H1 (cell line): ENCODE measurements at places on chromosomes 4 and X. TPM values are rescaled to one million over a fixed set of nuclear protein-coding genes. Genes with fewer than 3 reads are reported as not detected.

Gene TMSB15C
- total RNA-seq, result 2.6 and 2.9 TPM in 2 replicates

Gene ENPP6
- total RNA-seq, result 0.20 and 0.23 TPM in 2 replicates

Gene ARR3
- not detected in 2 replicates for total RNA-seq

Gene GLOD5
- not detected in 2 replicates for total RNA-seq

Gene NSG1
- total RNA-seq, result 56.6 and 61.4 TPM in 2 replicates

Gene FAM149A
- total RNA-seq, result 7.5 and 8.5 TPM in 2 replicates

Gene NHSL2
- total RNA-seq, result 6.8 and 7.2 TPM in 2 replicates

Gene MAGT1
- total RNA-seq, result 44.5 and 47.6 TPM in 2 replicates

GRCh38 chr4:22672944-22673343 lies 19.8 kb upstream of the GBA3 start:
- no peaks in the 10 kb centered on the region for H3K4me1 ChIP-seq
- no peaks in the 10 kb centered on the region for H3K27me3 ChIP-seq
- no peaks in the 10 kb centered on the region for H3K36me3 ChIP-seq

GRCh38 chr4:70885174-70885573 lies 17.0 kb upstream of the MOB1B start:
- no peak overlapping the region for H3K4me3 ChIP-seq
- DNase-seq, result no peak
- H3K36me3 ChIP-seq, result no peaks in the 10 kb centered on the region

- no peak overlapping the region for H3K27ac ChIP-seq
- DNase-seq, result no peak
- no peaks in the 10 kb centered on the region for H3K4me1 ChIP-seq
- no peak overlapping the region for H3K4me3 ChIP-seq
- H3K36me3 ChIP-seq, result no peaks in the 10 kb centered on the region
Observed at GRCh38 chr4:116122124-116122523, 963.3 kb downstream of the TRAM1L1 start.

DNA sequence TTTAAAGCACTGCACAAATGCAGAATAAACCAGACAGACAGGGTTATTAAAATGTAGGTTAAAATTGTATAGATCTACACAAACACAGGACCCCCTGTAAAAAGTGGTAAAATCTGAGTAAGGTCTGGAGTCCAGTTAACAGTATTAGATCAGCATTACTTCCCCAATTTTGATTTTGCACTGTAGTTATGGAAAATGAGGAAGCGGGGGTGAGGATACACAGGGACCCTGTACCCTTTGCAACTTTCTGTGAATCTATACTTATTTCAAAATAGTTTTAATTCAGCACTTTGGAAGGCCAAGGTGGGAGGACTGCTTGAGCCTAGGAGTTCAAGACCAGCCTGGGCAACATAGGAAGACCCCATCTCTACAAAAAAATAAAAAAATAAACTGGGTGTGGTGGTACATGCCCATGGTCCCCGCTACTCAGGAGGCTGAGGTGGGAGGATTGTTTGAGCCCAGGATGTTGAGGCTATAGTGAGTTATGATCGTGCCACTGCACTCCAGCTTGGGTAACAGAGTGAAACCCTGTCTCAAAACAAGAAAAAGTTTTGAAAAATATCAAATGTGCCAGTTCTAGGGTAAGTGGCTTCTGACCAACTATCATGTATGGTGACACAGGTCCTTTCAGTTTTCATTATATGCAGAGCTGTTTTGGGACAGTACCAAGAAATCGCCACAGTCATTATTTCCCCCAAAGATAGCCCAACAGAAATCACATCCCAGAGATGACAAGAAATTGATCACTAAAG lies 17.7 kb downstream of the SEL1L3 start:
- peaks cover 20% of the 10 kb centered on the region for H3K4me1 ChIP-seq
- H3K27me3 ChIP-seq, result no peaks in the 10 kb centered on the region
- H3K4me3 ChIP-seq, result no peak overlapping the region
- no peaks in the 10 kb centered on the region for H3K36me3 ChIP-seq

DNA sequence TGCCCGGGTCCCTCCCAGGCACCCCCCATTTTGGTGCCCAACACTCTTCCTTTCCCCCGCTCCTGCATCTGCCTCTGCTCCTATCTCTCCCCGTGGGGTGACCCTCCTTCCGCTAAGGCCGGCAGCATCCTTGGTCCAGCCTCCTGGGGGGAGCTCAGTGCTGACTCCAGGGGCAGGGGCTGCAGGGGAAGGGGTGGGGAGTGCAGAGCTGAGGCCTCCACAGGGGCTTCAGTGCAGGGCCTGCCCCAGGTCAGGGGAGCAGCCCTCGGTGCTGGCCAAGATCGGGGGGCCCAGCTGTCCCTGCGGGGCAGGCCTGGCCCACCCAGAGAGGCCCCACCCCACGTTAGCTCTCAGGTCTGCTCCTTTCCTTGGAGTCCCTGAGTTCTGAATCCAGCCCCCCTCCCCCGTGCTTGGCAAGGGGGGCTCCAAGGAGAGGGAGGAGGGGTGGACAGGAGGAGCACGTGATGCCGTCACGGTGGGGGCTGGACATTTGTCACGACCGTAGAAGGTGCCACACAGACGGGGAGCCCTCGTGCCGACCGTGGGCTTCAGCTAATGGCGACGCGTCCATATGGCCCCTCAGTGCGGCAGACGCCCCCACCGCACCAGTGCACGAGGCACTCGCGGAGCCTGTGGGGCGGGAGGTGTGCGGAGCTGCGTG lies 63.5 kb upstream of the ADRA2C start:
- H3K4me1 ChIP-seq, result peaks cover 18% of the 10 kb centered on the region
- H3K27me3 ChIP-seq, result no peaks in the 10 kb centered on the region
- DNase-seq, result no peak
- H3K36me3 ChIP-seq, result no peaks in the 10 kb centered on the region

GRCh38 chr4:15725608-15726007 lies 22.7 kb downstream of the BST1 start:
- DNase-seq, result no peak
- no peaks in the 10 kb centered on the region for H3K4me1 ChIP-seq
- no peak overlapping the region for H3K4me3 ChIP-seq
- no peaks in the 10 kb centered on the region for H3K36me3 ChIP-seq
- H3K27ac ChIP-seq, result no peak overlapping the region

DNA sequence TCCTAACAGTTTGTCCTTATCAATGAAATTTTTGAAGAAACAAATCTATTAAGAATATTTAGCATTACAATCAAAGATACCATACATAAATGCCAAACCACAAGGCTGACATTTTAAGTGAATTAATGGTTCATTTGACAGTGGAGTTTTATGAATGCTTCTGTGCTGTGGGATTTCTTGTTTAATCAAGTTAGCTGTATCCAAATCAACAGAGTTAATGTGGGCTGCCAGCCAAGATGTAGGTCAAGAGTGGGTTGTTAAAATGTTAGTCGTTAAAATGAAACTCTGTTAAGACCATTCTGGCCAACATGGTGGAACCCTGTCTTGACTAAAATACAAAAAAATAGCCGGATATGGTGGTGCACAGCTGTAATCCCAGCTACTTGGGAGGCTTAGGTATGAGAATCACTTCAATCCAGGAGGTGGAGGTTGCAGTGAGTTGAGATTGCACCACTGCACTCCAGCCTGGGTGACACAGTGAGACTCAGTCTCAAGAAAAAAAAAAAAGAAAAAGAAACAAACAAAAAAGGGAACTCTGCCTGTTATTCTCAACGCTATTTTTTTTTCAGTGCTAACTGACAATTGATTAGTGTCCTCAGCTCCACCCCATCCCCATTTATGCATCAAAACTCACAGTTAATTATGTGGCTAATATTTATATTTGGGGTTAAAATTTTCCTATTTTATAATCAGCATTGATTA lies 20.2 kb downstream of the GPAT3 start:
- no peaks in the 10 kb centered on the region for H3K27me3 ChIP-seq
- DNase-seq, result no peak
- H3K27ac ChIP-seq, result no peak overlapping the region
- H3K36me3 ChIP-seq, result no peaks in the 10 kb centered on the region
- H3K4me3 ChIP-seq, result no peak overlapping the region

DNA sequence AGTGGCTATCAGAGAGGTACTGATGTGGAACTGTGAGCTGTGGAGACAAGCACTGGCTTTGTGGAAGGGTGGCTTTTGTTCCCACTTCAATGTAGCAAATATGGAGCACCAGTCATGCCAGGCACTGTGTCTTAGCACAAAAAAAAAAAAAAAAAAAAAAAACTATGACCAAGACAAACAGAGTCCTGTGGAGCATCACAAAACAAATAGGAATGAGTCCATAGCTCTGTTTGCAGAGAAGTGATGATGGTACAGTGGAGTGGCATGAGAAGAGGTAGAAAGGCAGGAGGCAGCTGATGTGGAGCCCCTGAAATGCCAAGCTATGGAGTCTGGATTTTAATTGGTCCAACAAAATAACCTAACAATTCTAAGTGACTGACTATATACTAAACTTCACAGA lies 116.9 kb downstream of the RAB28 start:
- H3K4me3 ChIP-seq, result no peak overlapping the region
- no peak overlapping the region for H3K27ac ChIP-seq
- H3K4me1 ChIP-seq, result no peaks in the 10 kb centered on the region
- H3K36me3 ChIP-seq, result no peaks in the 10 kb centered on the region

- DNase-seq, result no peak
- H3K27me3 ChIP-seq, result no peaks in the 10 kb centered on the region
- H3K27ac ChIP-seq, result no peak overlapping the region
- H3K4me1 ChIP-seq, result no peaks in the 10 kb centered on the region
- H3K36me3 ChIP-seq, result no peaks in the 10 kb centered on the region
- no peak overlapping the region for H3K4me3 ChIP-seq
Observed at GRCh38 chr4:94944726-94945125, 187.0 kb downstream of the BMPR1B start.

DNA sequence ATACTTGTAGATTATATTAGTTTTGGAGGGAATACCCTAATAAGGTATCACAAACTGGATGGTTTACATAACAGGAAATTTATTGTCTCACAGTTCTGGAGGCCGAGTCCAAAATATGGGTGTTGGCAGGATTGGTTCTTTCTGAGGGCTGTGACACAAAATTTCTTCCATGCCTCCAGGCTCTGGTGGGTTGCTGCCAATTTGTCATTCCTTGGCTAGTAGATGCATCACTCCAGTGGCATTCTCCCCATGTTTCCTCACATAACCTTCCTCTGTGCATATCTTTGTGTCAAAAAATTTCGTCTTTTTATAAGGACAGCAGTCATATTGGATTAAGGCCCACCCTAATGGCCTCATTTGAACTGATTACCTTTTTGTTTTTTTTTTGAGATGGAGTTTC lies 49.3 kb downstream of the APELA start:
- no peak overlapping the region for H3K27ac ChIP-seq
- no peaks in the 10 kb centered on the region for H3K27me3 ChIP-seq
- H3K4me1 ChIP-seq, result no peaks in the 10 kb centered on the region
- no peaks in the 10 kb centered on the region for H3K36me3 ChIP-seq
- H3K4me3 ChIP-seq, result no peak overlapping the region
- no peak for DNase-seq

DNA sequence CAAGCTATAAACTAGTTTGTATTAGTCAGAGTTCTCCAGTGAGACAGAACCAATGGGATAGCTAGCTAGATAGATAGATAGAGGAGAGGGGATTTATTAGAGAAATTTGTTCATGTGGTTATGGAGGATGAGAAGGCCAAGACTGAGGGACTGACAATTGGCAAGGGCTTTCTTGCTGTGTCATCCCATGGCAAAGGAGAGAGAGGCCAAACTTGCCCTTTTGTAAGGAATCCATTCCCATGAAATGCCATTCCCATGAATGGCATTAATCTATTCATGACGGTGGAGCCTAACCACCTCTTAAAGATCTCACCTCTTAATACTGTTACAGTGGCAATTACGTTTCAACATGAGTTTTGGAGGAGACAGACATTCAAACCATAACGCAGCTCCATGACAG lies 58.1 kb downstream of the LINC00632 start:
- H3K27ac ChIP-seq, result no peak overlapping the region
- no peaks in the 10 kb centered on the region for H3K27me3 ChIP-seq
- DNase-seq, result no peak
- H3K4me1 ChIP-seq, result no peaks in the 10 kb centered on the region

- H3K4me1 ChIP-seq, result no peaks in the 10 kb centered on the region
- no peak overlapping the region for H3K27ac ChIP-seq
- 0 out of 2 replicates have a peak, but pooled peaks cover 4% of the 10 kb centered on the region for H3K36me3 ChIP-seq
- H3K27me3 ChIP-seq, result no peaks in the 10 kb centered on the region
Observed at GRCh38 chr4:76199664-76200211, 13.9 kb downstream of the SCARB2 start.

GRCh38 chr4:155624478-155624877 lies 42.2 kb upstream of the GUCY1A1 start:
- no peaks in the 10 kb centered on the region for H3K27me3 ChIP-seq
- no peaks in the 10 kb centered on the region for H3K36me3 ChIP-seq
- no peaks in the 10 kb centered on the region for H3K4me1 ChIP-seq
- DNase-seq, result no peak
- H3K27ac ChIP-seq, result no peak overlapping the region

DNA sequence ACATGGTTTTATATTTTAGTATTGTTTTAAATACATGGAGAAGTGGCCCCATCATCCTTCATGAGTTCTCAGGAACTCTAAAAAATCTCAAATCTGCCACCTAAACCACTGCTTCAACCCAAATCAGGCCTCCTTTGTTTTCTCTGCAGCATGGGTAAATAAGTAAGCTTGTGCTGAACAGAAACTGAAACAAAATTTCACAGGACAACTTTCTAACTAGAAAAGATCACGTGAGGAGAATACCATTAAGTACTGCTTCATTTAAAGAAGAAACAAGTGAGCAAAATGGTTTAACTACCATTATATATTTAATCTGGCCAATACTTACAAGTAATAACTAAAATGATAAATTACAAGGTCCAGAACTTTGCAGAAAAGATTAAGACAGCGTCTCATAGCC lies 2.5 kb downstream of the ARAP2 start:
- no peak overlapping the region for H3K4me3 ChIP-seq
- H3K27ac ChIP-seq, result no peak overlapping the region
- no peaks in the 10 kb centered on the region for H3K4me1 ChIP-seq
- no peaks in the 10 kb centered on the region for H3K27me3 ChIP-seq
- no peak for DNase-seq

DNA sequence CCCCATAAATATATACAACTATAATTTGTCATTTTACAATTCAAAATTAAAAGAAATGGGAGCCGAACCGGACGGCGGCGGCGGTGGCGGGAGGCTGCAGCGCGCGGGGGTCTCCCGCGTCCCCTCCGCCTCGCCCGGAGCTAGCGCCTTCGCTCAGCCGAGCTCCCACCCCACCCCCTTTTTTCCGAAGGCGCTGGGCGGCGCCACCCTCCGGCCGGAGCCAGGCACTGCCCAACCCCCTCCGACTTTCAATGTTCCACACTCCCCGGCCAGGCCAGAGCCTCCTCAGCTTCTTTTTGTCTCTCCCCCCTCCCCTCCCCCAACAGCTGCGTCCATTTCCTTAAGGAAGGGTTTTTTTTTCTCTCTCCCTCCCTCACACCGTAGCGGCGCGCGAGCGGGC lies 214.1 kb upstream of the GEMIN8 start:
- peak; percentile 13 for DNase-seq
- no peak overlapping the region for H3K27ac ChIP-seq
- no peaks in the 10 kb centered on the region for H3K27me3 ChIP-seq
- H3K4me1 ChIP-seq, result no peaks in the 10 kb centered on the region

DNA sequence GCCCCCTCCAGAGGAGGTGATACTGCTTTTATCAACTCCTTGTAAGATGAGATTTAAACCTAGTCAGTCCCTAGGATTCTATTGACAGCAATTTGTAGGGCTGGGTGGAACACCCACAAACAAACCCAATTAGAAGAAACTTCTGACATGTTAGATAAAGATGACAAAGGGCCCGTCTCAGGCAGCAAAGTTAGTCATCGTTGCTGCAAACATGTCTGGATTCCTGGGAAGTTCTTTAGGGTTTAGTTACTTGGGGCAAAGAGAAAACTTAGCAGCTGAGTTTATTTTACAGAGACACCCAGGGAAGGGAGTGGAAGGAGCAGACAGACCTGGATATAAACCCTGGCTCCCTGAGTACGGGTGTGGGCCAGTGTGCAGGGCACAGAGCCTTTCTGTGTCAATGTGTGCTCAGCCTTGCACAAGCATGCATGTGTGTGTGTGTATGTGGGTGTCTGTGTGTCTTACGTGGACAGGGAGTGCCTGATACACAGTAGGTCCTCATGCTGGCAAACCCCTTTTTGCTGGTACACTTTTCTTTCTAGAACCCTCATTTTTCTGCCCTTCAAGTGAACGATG lies 130.0 kb upstream of the STX18 start:
- no peak overlapping the region for H3K4me3 ChIP-seq
- no peak for DNase-seq
- no peaks in the 10 kb centered on the region for H3K36me3 ChIP-seq
- H3K4me1 ChIP-seq, result peaks cover 3% of the 10 kb centered on the region
